Ammon's horn (tissue), 1 donor: ENCODE measurements at places on chromosomes 6 and 20.

GRCh38 chr20:64264091-64264490, 8.5 kb downstream of the PCMTD2 start:
- DNase-seq = no peak

DNA sequence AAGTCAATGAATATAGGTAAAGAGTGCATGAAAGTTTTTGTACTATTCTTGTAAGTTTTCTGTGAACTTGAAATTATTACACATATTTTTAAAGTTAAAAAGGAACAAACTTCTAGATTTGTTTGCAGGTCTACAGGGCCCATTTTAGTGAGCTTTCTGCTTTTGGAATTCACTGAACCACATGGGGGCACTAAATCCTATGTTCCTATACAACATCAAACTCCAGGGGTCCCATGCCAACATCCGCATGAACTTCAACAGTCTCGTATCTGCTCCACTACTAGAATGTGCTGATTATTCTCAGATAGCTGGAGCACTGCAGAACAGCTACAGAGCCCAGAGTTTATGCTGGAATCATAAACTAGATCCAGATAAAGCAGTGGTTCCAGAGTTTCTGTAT, 347.9 kb upstream of the SPTLC3 start:
- DNase-seq = no peak

DNA sequence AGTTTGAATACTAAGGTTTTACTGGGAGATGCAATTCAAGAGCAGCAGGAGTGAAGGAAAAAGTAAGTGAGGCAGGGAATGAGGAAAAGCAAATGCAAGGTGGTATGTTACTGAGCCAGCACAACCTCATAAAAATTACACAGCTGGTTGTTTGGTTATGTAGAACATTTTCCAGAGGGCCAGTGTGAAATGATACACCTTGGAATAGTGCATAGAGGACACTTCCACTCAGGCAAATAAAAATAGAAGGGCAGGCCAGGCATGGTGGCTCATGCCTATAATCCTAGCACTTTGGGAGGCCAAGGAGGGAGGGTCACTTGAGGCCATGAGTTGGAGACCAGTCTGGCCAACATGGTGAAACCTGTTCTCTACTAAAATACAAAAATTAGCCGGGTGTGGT, 43.4 kb upstream of the POPDC3 start:
- DNase-seq = no peak

DNA sequence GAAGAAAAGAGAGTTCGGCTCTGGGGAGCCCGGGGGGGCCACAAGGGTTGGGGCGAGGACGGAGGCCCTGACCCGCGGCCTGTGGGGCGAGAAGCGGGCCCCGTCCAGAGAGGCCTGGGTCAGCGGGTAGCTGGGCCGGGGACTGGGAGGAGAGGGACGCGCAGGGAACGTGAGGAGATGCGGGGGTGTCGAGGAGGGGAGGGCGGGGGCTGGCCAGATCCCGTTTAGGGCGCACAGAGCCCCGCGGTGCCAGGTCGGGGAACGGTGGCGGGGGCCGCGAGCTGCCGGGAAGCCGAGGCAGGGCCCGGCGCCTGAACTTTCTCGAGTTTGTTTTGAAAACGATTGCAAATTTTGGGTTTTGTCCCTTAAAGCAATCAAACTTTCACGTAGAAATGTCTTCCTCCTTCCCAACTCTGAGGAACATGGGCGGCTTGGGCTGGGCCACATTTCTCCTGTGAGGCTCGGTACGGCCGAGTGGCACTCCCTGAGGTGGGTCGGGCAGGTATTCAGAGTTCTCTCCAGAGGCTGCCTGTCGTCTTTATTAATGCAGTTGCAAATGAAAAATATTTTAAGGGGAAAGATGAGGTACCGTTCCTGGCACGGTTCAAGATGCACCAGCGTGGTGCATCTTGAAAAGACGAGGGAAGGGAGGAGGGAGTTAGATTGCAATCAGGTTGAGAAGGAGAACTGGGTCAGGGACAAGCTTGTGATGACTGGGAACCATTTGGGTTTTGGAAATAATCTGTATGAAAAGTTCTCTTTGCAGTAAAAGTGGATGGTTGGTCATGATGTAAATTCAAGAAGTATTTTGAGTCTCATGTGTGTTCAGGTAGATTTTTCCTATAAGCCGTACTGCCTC, 972 bp downstream of the RNF8 start:
- DNase-seq = no peak

DNA sequence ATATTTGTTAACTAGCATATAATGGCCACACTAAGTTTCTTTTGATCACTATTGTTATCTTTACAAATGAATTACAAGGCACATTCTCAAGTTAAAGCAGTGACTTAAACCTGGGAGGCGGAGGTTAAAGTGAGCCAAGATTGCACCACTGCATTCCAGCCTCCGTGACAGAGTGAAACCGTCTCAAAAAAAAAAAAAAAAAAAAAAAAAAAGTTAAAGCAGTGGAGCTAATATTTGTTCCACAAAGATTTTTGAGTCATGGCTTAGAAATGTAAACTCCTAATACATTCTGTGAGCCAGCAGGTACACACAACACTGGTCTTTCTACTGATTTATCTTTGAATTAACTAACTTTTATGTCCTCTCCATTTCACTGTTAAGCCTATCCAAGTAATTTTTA, 221.7 kb upstream of the HTR1E start:
- DNase-seq = no peak

- DNase-seq = no peak
Observed at GRCh38 chr6:101509536-101509935, 116.0 kb downstream of the GRIK2 start.

DNA sequence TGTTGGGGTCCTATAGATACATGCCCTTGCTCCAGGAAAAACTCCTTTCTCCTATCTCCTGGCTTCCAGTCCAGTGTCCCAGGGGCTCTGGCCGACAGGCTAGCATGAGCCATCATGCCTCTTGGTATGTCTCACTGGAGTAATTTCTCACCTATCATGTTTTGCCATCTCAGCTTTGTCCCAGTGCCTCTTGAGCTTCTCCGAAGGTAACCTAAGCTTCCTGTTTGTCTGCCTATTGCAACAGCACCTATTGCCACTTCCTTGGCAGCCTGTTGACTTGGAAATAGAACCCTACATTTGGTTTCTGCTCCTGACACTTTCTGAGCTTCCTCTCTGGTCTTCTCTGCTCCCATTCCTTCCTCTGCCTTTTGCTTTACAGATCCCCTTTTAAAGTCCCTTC, 197.7 kb downstream of the KCNQ5 start:
- DNase-seq = no peak

- DNase-seq = no peak
Observed at GRCh38 chr6:30206799-30207618, 6.2 kb downstream of the TRIM26 start.

DNA sequence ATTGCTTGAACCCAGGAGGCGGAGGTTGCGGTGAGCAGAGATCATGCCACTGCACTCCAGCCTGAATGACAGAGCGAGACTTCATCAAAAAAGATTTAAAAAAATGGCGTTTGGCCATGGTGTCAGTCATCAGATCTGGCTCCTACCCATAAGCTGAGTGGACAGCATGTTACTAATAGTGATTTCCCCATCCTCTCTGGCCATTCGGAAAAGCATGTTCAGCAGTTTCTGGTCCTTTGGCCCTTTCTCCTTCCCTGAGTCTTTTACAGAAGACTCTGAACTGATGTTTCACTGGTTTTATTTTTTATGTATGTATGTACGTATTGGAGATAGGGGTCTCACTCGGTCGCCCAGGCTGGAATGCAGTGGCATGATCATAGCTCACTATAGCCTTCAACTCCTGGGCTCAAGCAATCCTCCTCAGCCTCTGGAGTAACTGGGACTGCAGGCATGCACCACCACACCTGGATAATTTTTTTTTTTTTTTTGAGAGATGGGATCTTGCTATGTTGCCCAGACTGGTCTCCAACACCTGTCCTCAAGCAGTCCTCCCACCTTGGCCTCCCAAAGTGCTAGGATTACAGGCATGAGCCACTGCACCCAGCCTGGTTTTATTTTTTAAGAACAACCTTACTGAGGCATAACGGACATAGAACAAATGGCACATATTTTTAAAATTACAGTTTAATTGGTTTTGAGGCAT, 84.2 kb upstream of the CNKSR3 start:
- DNase-seq = no peak

DNA sequence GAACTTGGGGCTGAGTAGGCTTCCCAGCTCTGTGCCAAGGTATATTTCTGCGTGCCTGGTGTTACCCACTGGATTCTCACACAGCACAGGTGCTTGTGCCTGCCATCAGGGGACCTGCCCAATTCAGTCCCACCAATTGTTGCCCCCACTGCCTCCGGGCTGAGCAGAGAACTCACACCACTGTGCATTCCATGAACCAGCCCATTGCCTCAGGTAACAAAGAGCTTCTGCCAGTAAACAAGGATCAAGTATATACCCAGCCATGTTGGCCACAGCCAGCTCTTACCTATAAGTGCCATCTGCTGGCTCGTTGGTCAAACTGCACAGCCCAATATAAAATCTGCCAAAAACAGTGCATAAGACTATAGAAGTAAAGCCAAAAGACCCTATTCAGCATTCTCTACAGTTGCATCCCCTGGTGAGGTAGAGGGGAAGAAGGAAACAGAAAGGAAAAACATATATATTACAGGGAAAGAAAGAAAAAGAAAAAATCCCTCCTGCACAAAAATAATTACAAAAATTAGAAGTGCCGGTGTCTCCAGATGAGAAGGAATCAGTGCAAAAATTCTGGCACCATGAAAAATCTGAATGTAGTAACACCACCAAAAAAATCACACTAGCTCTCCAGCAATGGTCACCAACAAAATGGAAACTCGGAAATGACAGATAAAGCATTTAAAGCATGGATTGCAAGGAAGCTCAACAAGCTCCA, 241.4 kb downstream of the IBTK start:
- no peak for DNase-seq

GRCh38 chr6:14540276-14540675, 422.7 kb downstream of the CD83 start:
- no peak for DNase-seq

DNA sequence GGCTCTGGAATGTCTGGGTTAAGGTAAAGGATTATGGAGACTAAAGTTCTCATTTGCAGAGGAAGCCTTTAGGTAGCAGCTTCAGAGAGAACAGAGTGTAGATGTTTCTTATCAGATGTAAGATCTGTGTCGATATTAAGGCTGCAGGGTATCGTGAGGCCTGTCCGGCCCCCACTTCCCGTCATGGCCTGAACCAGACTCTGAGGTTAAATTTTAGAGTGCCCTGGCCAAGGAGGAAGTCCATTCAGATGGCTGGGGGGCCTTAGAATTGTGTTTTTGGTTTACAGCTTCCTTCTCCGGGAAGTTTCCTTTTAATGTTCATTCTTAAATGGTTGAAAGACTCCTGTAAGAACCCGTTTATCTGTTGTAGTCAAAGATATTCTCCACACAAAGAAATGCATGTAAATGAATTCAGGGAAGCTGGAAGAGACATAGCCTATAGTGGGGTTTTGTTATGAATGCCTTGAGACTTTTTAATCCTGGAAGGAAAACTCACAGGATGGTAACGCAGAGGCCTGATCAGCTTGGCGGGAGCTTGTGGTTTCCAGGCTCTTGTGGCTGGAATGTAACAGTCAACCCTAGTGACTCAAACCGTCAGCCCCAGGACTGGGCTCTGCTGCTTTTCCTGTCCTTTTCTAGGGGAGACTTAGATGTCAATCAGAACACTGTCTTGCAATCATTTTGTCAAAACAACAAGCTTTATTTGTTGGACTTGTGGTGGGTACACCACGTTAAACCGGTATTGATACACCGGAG, 34.7 kb downstream of the KIF25 start:
- no peak for DNase-seq

DNA sequence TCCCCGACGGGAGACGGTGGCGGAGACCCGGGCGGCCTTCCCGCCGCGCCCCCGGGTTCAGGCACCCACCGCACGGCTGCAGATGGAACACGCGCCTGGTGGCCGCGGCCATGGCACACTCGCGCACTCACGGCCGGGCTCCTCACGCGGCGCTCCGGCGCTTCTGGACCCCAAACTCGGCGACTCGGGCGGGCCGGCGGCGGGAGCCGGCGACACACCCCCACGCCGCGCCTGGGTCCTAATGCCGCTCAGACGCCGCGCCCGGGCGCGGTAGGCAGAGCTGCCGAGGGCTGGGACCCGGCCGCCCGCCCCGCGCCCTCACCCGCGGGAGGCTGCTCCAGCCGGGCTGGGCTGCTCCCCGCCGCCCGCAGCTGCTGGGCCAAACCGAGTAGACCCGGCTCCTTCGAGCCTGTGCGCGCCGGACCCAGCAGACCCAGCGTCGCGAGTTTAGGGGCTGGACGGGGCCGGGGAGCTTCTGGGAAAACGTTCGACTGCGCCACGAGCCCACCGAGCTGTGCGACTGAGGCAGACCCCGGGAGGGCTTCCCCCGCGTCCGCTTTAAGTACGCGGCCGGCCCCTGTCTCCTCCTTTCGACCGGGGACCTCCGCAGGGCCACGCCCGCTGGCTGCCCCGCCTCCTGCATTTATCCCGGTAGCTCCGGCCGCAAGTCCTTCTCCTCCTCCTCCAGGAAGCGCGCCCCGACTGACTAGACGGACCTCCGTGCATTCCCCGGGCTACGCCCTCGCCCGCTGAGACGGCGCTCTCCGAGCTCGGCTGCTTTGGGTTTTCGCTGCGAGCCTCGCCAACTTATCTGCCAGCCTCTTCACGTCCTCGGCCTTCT, at the start of gene SLC4A11:
TSS of gene SLC4A11 (minus strand) at position 165 of the 841 bp plus-strand sequence. CDS start at position 112, 53 bp downstream.
- DNase-seq = no peak

GRCh38 chr6:11586536-11586935, 49.0 kb downstream of the TMEM170B start:
- DNase-seq = no peak

DNA sequence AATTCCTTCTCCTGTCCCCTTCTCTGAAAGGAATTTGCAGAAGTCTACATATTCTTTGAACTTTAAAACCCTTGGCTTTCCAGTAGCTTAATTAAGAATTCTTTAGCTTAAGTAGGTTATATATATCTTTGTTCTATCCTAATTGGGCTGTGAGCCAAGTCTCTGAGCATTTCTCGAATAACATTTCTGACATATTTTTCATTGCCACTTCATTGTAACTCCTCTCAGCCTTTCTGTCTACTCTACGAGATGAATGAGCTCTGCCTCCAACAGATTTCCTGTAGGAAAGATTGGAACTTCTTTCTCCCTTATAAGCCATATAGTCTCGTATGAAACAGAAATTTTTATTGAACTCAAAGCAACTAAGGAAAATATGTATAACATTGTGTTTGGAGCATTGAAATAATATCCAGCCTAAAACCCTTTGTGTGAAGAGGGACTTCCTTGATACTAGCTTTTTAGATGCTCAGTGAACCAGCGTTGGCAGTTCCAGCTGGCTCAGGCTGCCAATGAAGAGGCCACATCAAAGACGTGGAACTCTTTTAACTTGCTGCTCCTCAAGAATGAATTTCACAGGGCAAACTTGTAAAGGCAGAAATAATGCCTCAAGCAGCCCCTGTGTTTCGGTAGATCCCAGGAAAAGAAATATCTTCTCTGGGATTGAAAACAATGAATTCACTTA, 87.7 kb upstream of the NOX3 start:
- no peak for DNase-seq

DNA sequence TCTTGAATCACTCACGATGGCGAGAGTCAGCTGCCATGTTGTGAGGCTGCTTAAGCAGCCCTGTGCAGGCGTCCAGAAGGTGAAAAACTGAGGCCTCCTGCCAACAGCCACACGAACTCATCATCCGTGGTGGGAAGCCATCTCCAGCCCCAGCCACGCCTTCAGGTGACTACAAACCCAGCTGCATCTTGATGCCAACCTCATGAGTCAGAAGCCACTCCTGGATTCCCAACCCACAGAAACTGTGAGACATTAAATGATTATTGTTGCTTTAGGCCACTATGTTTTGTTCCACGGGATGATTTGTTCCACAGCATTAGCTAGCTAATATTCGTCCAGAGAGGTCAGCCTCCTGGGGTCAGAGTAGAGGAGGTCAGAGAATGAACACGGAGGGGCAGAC, 80.5 kb downstream of the SNX5 start:
- no peak for DNase-seq

GRCh38 chr6:138502546-138502945, 3.3 kb upstream of the NHSL1 start:
- DNase-seq = no peak

- DNase-seq = no peak
Observed at GRCh38 chr20:23407781-23408464, 13.4 kb downstream of the NAPB start.
